Stimulated activated CD4-positive, alpha-beta T cell treated with anti-CD3 and anti-CD28 coated beads, TNF-alpha, amount 100 ng/mL, for 1 hour (primary cell): ENCODE measurements at places on chromosomes 1 and 21.

GRCh38 chr21:29827236-29827635, 112.6 kb downstream of the GRIK1 start:
- no peak for DNase-seq

DNA sequence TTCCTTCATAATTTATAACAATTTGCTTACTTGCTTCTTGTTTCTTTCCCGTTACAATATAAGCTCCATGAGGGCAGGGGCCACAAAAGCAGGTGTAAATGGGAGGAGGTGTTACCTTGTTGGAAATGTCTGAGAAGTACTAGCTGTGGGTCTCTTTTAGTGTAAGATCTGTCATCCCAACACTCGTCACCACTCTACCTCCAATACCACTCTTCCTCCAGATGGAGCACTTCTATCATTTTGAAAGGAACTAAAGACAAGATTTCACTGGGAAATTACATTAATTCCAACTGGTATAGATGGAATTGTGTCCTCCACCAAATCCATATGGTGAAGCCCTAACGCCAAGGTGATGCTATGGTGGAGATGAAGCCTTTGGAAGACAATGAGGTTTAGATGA, 53.0 kb upstream of the CPLANE2 start:
- DNase-seq: no peak

- DNase-seq: no peak
Measured at GRCh38 chr1:52850951-52851350, 8.4 kb downstream of the ZYG11A start.

- no peak for DNase-seq
Measured at GRCh38 chr1:184773762-184774320, 19.2 kb upstream of the EDEM3 start.

DNA sequence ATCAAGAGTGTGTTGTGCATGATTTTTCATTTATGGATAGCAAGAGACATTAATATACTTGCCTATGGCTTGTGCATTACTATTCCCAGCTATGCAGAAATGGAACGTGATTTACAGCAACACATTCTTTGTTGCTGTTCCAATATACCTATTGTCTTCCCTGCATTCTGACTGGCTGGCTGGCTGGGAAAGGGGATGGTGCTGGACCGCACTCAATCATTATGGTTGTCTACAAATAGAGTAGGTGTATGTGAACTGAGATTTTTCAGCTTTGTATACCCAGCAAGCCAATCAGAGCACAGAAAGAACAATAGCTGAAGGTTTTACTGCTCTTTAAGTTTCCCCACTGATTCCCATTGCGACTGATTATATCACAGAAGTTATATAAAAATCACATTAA, 167.5 kb downstream of the ATG4C start:
- no peak for DNase-seq

DNA sequence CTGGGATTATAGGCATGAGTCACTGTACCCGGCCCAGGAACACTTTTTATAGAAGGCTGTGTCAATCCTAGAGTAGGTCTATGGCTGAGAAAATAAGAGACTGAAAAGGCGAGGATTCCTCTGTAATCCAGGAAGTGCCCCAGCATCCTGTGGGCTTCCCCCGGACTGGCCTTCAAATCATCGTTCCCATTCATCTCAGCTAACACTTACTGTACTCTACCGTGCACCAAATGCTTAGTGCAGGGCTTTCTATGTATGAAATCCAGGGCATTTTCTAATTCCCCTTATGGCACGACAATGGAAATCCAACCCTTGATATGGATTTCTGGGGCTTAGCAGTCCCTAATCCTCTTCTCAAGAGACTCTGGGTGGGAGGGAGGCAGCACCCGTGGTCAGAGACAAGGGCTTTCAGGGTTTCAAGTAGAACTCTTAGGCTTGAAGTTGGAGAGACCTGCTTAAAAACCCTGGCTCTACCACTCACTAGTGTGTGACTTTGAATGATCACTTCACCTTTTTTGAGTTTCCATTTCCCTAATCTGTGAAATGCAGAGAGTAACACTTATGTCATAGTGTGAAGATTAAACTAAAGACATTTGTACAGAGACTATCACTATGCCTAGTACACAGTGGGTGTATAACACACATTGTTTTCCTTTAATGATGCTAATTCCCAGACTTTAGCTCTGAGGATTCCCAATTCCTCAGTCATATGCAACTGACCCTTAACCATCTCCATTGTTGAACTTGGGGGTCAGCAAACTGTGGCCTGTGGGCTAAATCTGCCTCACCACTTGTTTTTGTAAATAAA, 20.3 kb downstream of the MECR start:
- no peak for DNase-seq
